Large intestine (tissue), 12 donors: ENCODE measurements at places on chromosomes 16 and 17.

- no peak for DNase-seq
These were observed 5.3 kb downstream of the RMI2 start for GRCh38 chr16:11350519-11350918.

- DNase-seq = no peak
These were observed 67.9 kb downstream of the METRNL start for GRCh38 chr17:83147280-83147679.

DNA sequence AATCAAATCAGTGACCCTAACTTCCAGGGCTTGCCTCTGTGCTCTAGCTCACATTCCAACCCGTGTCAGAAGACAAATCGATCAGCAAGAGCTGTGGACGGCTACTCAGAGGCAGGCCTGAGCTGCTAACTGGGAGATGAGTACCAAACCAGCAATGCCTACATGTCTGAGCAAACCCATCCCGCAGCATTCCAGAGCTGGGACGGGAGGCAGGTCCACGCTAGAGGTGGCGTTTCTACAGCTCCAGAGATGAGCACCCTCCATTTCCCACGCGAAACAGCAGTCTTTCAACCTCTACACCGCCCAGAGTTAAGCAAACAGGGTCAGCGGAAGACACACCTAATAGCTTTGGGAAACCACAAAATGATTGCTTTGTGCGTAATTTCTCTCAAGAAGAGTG is 6.5 kb downstream of the NXN start:
- no peak for DNase-seq

DNA sequence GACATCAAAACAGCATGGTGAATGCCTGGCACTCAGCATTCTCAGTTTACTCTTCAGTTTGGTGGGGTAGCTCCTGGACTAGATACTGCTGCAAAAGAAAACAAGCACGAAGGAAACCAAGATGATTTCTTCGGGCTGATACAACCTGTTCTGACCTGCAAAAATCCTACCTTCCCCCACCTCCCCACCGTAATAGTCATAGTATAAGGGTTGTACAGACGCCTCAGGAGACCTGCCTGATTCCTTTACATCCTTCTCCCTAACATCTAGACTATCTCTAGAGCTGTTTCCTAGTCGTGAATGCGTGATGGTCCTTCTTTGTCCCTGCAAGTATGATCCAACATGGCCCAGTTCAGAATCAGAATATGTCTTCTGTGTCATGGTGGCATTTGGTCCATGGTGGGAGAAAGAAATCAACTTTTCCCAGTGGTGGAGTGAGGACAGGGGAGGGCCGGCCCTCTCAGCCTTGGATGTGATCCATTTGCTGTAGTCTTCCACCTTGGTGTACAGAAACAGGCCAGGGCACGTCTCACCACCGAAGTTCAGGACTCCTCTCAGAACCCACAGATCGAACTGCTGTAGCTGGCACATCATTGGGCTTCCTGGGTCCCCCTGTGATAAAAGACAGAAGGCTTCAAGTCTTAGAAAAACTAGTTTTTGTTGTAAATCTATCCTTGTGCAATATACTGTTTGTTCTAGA is 14.5 kb downstream of the PRSS54 start:
- DNase-seq = no peak

- no peak for DNase-seq
These were observed 152.6 kb downstream of the PRKCA start for GRCh38 chr17:66455060-66455459.

DNA sequence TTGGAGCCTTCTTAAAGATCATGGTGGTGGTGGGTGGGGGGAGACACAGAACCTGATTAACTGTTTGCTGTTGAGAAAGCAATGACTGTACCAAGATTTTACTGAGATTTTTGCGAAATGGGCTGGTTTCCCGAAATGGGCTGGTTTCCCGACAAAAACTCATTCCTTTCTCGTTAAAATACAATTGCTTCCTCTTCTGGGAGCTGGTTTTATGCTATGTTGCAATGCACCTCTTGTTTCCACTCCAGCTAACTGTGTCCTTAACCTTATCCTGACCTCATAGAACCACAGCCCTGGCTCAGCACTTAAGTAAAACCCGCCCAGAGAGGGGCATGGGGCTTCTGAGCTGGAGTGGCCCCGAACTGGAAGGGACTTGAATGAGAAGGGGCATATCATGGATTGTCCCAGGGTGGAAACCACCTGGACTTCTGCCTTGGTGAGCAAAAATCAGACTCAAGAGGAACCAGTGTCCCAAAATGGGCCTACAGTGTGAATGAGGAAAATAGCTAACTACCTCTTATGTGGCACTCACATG is 20.9 kb downstream of the FAM20A start:
- DNase-seq = no peak
